ENCODE measurements at places on chromosomes 2 and 18.

DNA sequence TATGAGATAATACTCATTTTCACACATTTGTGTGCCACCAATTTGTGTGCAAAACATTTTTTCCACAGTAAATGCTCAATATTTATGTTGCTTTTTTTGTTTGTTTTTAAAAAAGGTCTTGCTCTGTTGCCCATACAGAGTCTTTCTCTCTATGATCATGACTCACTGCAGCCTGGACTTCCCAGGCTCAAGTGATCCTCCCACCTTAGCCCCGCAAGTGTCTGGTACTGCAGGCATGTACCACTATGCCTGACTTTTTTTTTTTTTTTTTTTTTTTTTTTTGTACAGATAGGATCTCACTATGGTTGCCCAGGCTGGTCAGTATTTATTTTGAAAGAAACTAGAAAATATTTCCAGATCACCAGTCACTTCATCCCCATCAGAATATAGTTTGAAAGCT, 297.8 kb upstream of the GYPC start:
- DNase-seq = no peak

DNA sequence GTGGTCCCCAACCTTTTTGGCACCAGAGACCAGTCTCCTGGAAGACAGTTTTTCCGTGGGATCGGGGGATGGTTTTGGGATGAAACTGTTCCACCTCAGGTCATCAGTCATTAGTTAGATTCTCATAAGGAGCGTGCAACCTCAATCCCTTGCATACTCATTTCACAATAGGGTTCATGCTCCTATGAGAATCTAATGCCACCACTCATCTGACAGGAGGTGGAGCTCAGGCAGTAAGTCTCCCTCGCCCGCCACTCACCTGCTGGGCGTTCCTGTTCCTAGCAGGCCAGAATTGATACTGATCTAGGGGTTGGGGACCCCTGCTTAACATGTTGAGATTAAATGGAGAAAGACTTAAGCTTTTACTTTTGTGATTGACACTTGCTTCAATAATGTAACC, 9.9 kb downstream of the NABP1 start:
- no peak for DNase-seq

- DNase-seq = no peak
Observed at GRCh38 chr2:105373344-105373781, 25.5 kb downstream of the FHL2 start.

DNA sequence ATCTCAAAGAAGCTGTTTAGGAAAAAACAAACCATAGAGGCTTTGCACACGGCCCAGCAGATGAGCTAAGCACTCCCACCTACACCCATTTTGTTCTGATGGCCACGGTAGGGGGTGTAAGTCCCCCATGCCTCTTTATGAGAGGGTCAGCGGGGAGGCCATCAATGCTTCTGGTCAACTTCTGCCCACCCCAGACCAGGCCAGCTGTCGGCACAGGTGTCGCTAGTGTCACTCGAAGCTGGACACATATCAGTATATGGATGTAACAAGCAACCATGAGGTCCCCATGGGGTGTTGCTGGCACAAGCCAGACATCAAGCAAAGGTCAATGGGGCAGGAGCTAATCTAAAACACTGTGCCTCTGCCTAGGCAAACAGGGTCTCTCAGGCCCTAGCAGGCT, 23.7 kb upstream of the SLC35F6 start:
- no peak for DNase-seq

DNA sequence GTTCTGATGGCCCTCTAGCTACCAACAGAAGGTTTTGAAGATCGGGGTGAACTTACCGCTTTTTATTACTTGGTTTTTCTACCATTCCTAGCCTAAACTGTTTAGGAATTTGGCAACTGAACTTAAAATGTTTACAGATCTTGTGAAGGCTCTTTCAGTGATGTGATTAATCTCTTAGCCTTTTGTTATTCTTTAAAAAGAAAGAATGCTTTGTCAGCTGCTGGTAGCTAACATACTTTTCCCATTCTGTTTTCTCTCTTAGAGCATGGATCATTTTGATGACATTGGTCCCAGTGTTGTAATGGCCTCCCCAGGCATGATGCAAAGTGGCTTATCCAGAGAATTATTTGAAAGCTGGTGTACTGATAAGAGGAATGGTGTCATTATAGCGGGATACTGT, 18.1 kb downstream of the CPSF3 start:
- DNase-seq = no peak

- no peak for DNase-seq
Observed at GRCh38 chr2:148459377-148459778, 185.2 kb upstream of the EPC2 start.

DNA sequence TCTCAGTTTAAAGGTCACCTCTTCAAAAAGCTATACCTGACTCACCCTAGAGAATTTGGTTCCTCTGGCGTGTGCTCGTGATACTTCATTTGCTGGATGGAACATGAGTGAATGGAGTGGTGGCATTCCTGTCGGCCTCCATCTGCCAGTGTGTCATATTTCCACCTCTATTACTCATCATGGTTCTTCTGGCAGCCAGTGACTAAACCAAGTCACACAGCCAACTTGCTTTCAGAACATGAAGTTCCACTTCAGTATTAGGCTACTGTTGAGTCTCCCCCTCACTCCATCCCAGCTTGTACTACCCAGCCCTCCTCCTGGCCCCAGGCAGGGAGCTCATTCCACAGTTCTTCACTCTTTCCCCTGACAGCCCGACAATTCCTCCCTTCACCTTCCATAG, 169.8 kb downstream of the MREG start:
- DNase-seq = peak; percentile 91

- no peak for DNase-seq
Observed at GRCh38 chr2:240295256-240296103, 140.0 kb upstream of the GPC1 start.

GRCh38 chr18:681985-682384, 24.5 kb downstream of the TYMS start:
- DNase-seq = no peak

DNA sequence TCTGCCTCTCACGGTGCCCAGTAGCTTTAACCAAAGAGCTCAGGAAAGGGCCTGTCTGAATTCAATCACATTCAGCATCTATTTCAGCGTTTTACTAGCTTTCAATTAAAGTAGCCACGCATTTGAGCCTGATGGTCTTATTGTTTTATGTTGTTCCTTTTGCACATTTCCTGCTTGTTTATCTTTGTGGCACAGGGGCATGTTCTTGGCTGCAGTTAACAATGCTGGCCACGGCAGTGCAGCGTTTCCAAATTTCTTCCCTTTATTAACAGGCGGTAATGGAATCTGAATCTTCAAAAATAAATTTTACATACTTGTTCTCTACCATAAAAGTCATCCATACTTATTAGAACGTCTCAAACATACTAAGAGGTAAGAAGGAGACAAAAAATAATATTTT, 46.2 kb downstream of the HPCAL1 start:
- DNase-seq = no peak

- DNase-seq = no peak
Observed at GRCh38 chr2:97691166-97691565, 21.7 kb downstream of the C2orf92 start.

DNA sequence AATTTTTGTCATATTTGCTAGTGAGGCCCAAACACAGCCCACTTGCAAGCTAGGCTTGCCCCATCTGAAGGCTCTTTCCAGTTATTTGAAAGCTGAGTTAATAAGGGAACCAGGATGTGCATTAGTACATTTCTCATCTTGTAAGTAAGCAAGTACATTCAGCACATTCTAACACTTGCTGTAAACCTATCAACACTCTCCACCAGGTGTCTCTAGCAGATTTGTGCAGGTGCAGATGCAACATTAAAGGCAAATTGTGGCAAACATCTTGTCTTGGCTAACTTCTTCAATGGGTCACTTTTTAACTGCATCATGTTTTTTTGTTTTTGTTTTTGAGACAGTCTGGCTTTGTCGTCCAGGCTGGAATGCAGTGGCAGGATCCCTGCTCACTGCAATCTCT, 25.3 kb upstream of the MFSD6 start:
- peak; percentile 42 for DNase-seq

GRCh38 chr2:212592695-212593094, 54.1 kb upstream of the ERBB4 start:
- no peak for DNase-seq

DNA sequence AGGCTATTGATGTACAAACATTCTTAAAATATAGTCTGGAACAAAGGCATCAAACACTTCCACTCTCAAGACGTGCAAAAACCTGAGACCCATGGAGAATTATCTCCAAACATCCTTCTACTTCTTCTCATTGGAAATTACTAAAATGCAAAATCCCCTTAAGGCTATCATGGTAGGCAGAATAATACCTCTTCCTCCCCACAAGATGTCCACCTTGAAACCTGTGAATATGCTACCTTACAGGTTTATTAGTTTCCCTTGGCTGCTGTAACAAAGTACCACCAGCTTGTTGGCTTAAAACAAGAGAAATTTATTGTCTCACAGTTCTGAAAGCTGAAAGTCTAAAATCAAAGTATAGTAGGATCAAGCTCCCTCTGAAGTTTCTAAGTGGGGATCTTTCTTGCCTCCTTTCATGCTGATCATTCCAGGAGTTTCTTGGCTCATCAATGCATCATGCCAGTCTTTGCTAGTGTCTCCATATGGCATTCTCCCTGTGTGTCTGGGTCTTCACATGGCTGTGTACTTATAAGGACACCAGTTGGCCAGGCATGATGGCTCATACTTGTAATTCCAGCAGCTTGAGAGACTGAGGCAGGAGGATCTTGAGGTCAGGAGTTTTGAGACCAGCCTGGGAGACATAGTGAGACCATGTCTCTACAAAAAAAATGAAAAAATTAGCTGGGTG, 163.7 kb upstream of the NCK2 start:
- no peak for DNase-seq

GRCh38 chr2:16568998-16569784, 96.4 kb downstream of the CYRIA start:
- DNase-seq = no peak

- DNase-seq = no peak
Observed at GRCh38 chr2:208000701-208001395, 24.5 kb downstream of the PLEKHM3 start.

GRCh38 chr2:100390001-100390940, 27.2 kb downstream of the CHST10 start:
- DNase-seq = no peak

DNA sequence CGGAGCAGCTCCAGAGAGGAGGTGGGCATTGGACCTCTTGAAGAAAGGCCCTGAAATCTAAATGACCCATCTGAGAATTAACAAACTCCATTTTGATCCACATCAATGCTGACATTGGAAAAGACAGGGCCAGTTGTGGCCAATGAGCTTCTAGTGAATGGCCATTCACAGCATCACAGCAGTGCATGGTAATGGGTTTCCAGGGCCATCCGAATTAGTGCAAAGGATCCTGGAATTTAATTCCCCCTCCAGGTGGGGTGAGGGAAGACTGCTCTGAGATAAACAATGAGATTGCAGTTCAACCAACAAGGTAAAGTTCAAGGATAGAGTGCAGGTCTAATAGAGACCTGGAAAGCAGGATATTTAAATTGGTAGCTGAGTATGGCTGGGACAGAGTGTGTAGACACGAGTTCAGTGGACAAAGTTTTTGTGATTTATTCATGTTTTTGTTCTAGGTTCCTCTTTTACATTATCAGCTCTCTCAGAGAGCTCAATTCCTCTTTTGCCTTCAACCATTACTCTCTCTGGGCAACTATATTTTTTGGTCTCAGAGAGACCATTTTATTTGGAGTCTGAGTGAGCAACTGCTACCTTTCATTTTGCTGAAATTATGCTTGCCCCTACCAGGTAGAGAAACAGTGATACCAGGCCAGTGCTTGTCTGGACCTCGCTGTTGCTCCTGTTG, 5.0 kb downstream of the TACR1 start:
- no peak for DNase-seq

GRCh38 chr2:217279556-217279955, 419.7 kb upstream of the TNP1 start:
- peak; percentile 74 for DNase-seq

DNA sequence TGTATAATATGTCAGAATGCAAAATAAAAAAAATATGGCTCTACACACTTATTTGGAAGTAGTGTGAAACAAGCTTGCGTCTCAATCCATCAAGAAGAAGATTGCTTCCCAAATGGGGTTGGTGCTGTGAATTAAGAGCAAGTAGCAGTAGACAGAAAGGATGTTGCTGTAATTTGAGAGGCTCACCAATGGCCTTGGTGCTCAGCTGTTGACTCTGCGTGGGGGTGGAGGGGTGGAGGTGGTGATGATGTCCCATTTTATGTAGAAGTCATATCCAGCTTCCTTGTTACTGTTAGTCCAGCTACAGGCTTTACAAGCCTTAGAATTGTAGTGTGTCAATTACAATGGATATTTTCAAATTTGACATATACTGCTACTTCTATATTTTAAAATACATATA, 223.4 kb upstream of the RND3 start:
- no peak for DNase-seq

GRCh38 chr2:43220229-43220751, 6.1 kb downstream of the ZFP36L2 start:
- no peak for DNase-seq

DNA sequence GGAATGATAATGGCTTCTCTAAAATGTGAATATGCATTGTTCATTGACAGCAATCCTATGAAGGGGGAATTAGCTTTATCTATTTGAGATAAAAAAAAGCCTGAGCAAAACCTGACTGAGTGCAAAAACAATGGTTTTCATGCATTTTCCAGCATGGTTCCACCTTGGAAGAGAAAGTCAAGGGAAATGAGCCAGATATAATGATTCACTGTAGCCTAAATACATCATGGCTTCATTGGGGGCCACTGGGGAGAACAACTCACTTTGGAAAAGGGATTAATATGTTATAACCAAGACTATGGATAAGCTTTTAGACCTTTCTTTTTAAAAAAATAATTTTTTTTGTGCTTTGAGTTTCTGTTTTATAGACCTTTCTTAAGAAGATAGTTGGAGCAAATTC, 679.7 kb downstream of the NYAP2 start:
- no peak for DNase-seq

- no peak for DNase-seq
Observed at GRCh38 chr18:23812546-23813440, 123.5 kb downstream of the LAMA3 start.

- no peak for DNase-seq
Observed at GRCh38 chr18:55430026-55430425, 158.0 kb downstream of the TCF4 start.

DNA sequence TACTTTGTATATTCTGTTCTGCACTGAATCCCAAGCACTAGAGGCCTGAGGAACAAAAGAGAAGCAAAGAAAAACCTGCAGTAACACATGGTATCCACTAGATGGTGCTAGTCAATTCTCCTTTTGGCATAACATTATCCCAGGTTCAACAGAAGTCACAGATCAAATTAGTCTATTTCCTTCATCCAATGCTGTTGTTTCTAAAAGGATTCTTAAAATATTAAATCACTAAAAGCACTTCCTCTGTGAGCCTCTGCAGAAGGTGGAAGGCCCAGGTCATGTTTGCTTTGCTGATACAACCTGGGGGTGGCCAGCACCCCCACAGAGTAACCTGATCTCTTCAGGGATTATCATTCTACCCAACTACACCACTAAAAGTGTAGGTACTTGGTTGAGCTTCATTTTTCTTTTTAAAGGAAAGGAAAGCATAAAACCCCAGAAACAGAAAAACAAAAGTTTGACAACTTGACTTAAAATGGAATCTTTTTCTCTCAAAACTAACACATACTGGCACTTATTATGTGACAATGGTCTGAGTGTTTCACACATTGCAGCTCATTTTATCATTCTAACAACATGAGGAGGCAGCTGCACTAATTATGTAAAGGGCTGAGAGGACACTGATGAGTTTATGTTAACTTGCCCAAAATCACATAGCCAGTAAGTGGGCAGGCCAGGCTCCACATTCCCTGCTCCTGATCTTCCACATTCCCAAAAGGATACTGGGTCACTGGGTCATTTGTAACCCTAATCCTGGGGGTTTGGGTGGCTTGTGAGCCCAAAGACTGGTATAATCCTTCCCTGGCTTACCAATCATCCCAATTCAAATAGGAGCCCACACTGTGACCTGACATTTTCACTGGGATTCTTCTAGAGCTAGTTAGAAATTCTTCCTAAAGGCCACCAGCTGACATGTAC, 66.8 kb upstream of the DNER start:
- DNase-seq = no peak

Data from kidney epithelial cell (primary cell).